Prostate gland (tissue), 2 donors: ENCODE measurements at places on chromosomes 6 and 20. TPM values are rescaled to one million over a fixed set of nuclear protein-coding genes. Genes with fewer than 3 reads are reported as not detected.

GRCh38 chr6:15363523-15364400, 117.9 kb downstream of the JARID2 start:
- peaks cover 4% of the 10 kb centered on the region for H3K4me1 ChIP-seq
- H3K27ac ChIP-seq, result no peak overlapping the region
- no peak for DNase-seq
- no peaks in the 10 kb centered on the region for H3K36me3 ChIP-seq

GRCh38 chr6:121582262-121582661, 146.8 kb downstream of the GJA1 start:
- no peak overlapping the region for H3K4me3 ChIP-seq
- no peaks in the 10 kb centered on the region for H3K4me1 ChIP-seq
- no peaks in the 10 kb centered on the region for H3K27me3 ChIP-seq

DNA sequence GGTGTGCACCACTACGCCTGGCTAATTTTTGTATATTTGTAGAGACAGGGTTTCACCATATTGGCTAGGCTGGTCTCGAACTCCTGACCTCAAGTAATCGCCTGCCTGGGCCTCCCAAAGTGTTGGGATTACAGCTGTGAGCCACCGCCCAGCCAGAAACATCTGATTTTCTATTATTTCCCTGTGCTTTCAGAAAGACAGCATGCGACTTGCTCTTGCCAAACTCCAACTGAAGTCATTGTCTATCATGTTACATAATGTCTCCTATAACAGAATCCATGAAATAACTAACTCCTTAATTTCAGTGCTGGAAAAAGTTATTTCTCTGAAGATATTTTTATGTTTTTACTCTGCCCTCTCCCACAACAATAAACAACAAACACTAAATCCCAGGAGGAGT, 8.5 kb downstream of the RMND1 start:
- H3K27ac ChIP-seq, result no peak overlapping the region
- DNase-seq, result no peak
- no peaks in the 10 kb centered on the region for H3K4me1 ChIP-seq
- H3K4me3 ChIP-seq, result no peak overlapping the region

GRCh38 chr6:133225560-133225959, 15.6 kb upstream of the EYA4 start:
- no peaks in the 10 kb centered on the region for H3K36me3 ChIP-seq
- H3K4me3 ChIP-seq, result no peak overlapping the region
- no peak overlapping the region for H3K27ac ChIP-seq
- H3K27me3 ChIP-seq, result no peaks in the 10 kb centered on the region
- H3K4me1 ChIP-seq, result no peaks in the 10 kb centered on the region
- DNase-seq, result no peak

GRCh38 chr6:140077827-140078560, 703.5 kb upstream of the CITED2 start:
- no peak overlapping the region for H3K4me3 ChIP-seq
- no peak for DNase-seq
- no peak overlapping the region for H3K27ac ChIP-seq

DNA sequence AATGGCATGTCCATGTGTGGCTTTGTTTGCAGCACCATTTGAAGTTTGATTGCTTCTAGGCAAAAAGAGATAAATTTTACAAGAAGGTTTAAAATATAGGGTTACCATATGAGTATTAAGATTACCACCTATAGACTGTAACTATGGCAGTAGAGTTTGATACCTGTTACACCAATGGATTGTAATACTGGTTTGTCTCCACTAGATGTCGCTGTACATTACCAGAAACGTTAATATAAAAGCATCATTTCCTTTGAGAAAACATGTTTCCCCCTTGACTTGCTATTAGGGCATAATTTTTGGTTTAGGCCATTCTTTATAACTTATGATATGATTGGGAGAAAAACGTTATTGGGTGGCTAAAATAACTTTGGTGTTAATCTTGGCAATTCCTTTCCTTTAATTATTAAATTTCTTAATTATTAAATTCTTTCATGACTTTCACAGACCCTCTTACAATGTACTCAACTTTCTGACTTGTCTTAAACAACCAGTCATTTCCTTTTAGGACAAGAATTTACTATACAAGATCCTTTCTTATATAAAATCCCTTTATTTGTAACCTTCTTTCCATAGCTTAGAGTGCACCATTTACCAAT, 42.8 kb downstream of the HLA-DPB1 start:
- peak; percentile 42 for DNase-seq
- no peaks in the 10 kb centered on the region for H3K4me1 ChIP-seq
- no peak overlapping the region for H3K27ac ChIP-seq
- H3K36me3 ChIP-seq, result no peaks in the 10 kb centered on the region
- H3K27me3 ChIP-seq, result peaks cover 8% of the 10 kb centered on the region

GRCh38 chr20:52833901-52834300, 138.3 kb upstream of the TSHZ2 start:
- DNase-seq, result peak; percentile 72
- H3K27ac ChIP-seq, result peak overlapping the region; percentile 25
- no peaks in the 10 kb centered on the region for H3K36me3 ChIP-seq
- no peaks in the 10 kb centered on the region for H3K4me1 ChIP-seq
- no peaks in the 10 kb centered on the region for H3K27me3 ChIP-seq
- no peak overlapping the region for H3K4me3 ChIP-seq

DNA sequence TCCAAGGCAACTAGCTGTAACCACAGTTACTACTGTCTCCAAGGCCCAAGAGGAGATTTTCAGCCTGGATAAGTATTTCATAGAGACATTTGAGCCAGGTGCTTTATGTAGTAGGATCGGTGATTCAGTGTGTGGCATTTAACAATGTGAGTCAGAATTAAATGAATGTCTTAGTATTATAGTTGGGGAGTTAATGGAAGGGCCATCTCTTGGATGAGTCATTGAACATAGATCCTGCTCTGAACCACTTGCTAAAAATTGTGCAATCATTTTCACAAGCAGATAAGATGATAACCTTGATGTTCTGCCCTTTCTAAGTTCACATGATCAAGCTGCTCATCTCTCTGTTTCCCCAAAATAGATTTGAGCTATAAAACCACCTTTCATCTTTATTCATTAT, 668.9 kb upstream of the CITED2 start:
- DNase-seq, result no peak
- H3K27me3 ChIP-seq, result no peaks in the 10 kb centered on the region
- no peaks in the 10 kb centered on the region for H3K36me3 ChIP-seq

DNA sequence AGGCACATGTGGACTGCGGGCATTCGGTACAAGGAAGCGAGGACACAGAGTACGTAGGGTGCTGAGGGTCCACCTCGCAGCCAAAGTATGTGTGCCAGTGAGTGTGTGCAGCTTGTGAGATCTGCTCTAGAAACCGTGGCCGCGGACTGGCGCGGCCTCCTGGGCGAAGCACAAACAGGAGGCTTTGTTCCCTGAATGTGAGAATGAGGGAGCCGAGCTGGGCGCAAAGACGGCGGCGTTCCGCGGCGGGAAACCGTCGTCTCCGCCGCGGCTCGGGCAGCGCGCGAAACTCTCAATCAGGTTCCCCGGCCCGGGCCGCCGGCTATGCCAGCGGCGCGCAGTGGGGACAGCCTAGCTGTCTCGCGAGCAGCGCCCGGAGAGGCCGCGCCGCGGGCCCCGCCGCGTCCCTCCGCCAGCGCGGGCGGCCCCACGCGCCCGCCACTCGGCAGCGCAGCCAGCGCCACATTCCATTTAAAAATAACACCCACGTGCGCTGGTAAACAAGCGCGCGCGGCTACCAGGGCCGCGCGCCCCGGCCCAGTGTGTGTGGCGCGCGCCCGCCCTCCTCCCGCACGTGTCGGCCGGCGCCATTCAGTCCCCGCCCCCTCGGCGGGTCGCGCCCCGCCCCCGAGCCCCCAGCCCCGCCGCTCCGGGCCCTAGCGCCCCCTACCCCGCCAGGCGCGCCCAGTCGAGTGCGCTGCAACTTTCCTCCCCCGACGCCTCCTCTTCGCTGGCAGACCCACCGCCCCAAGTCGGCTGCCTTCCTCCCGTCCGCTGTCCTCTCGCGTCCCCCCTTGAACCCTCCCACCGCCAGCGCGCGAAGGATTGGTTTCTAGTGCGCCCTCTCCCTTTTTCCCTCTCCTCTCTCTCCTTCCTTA, 3.0 kb upstream of the FOXO3 start:
- H3K36me3 ChIP-seq, result no peaks in the 10 kb centered on the region
- no peaks in the 10 kb centered on the region for H3K4me1 ChIP-seq
- peak overlapping the region; percentile 100 for H3K27ac ChIP-seq
- peak; percentile 78 for DNase-seq
- no peaks in the 10 kb centered on the region for H3K27me3 ChIP-seq

GRCh38 chr6:151154418-151154817, 85.3 kb upstream of the AKAP12 start:
- no peaks in the 10 kb centered on the region for H3K4me1 ChIP-seq
- no peaks in the 10 kb centered on the region for H3K27me3 ChIP-seq
- no peaks in the 10 kb centered on the region for H3K36me3 ChIP-seq
- no peak overlapping the region for H3K27ac ChIP-seq
- H3K4me3 ChIP-seq, result no peak overlapping the region
- DNase-seq, result no peak

Gene KLC4
- total RNA-seq, result 27.3 TPM

Gene CPNE5
- 64.5 TPM for total RNA-seq

Gene F13A1
- 24.5 TPM for total RNA-seq

Gene FLRT3
- total RNA-seq, result 43.0 TPM

Gene CST7
- total RNA-seq, result 1.2 TPM

Gene ADAT2
- 4.2 TPM for total RNA-seq
